ENCODE measurements at places on chromosomes 16 and 17.

DNA sequence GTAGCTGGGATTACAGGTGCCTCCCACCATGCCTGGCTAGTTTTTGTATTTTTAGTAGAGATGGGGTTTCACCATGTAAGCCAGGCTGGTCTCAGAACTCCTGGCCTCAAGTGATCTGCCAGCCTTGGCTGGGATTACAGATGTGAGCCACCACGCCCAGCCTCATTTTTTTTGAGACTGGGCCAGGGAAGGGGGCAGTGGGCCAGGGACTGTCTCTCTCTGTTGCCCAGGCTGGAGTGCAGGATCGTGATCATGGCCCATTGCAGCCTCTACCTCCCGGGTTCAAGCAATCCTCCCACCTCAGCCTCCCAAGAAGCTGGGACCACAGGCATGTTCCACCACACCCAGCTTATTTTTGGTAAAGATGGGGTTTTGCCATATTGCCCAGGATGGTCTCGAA is 16.0 kb downstream of the RSL1D1 start:
- DNase-seq: no peak

- DNase-seq: no peak
Observed at GRCh38 chr17:4536742-4537411, 18.3 kb downstream of the MYBBP1A start.

- no peak for DNase-seq
Observed at GRCh38 chr16:69717066-69717465, 9.3 kb downstream of the NQO1 start.

GRCh38 chr16:85028685-85029407 is 1.3 kb downstream of the KIAA0513 start:
- DNase-seq: no peak

DNA sequence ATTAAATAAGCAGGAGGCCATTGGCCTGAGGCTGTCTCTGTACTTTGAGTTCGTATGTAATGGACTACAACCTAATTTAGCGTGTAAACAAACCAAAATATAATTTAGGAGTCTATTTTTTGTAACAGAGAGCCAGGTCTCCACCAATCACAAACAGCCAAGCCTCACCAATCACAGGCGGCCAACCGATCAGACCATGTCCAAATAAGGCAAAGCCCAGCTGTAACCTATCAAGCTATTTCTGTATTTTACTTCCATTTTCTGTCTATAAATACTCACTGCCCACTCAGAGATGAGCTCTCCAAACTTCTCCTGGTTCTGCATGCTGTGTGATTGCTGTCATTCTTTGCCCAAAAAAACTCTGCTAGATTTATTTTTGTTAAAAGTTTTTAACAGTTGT is 322.7 kb downstream of the NPIPA8 start:
- DNase-seq: no peak

- no peak for DNase-seq
Observed at GRCh38 chr16:1045993-1046911, 26.3 kb upstream of the SSTR5 start.

All from Kasumi-1 (cell line).